ENCODE measurements at places on chromosomes 3 and 15. TPM values are rescaled to one million over a fixed set of nuclear protein-coding genes. Genes with fewer than 3 reads are reported as not detected.

DNA sequence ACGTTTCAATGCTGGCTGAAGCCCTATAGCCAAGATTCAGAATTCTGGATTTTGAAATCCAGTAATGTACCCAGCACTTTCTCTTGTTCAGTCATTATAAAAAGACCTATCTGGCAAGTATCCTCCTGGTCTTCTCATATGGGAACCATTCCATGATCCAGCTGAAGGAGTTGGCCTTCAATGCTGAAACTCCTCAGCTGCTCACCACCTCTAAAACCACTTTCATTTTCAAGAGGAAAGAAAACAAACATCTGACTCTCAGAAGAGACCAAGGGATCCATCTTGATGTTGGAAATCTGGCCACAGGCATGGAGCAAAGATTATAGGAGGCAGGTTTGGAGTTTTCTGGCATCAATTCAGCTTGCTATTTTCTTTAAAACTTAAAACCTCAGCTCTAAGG lies 235.4 kb downstream of the FMN1 start:
- DNase-seq: no peak

- no peak for DNase-seq
These were observed 6.6 kb upstream of the MNS1 start for GRCh38 chr15:56471440-56472069.

Gene PLXNA1
- 80.6 TPM for total RNA-seq

DNA sequence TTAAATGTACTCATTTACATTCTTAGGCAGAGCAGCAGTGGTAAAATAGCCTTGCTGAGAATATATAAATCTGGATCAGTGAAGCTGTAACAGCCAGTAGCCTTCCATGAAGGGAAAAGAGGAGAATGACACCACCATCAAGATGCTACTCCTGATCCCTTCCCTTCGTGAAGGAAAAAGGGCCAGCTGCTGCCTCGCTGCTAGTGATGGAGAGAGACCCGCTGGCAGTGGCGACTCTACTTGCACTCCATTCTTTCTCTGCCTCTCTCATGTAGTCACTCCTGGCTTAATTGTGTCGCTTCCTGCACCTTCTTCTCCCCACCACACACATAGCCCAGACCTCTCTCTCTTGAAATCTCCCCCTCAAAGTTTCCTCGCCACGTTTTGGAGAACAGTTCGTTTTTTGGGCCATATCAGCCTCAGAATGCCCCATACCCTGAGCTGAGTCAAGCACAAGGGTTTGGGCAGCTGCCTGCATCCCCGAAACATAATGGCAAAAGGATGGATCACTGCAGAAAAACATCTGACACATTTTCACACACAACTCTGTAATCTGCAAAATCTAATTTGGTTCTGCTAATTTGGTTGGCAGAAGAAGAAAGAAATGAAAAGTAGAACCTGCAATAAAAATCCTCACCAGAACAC lies 460.3 kb upstream of the IL12A start:
- DNase-seq: no peak

DNA sequence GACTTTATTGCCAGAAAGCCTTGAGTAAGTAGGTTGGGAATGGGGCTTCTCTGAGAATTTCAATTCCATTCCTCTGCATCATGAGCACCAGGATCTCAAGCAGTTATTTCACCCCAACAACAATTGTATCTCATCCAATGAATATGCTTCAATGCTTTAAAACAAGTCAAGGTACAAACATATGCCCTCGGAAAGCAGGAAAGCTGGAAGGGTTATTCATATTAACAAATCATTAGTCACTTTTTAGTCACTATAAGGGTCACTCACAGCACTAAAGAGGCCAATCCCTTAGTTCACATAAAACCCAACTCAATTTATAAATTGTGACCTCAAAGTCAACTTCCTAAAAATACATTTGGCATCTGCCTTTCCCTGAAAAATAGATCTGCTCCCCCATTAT lies 16.2 kb downstream of the MB21D2 start:
- DNase-seq: no peak

DNA sequence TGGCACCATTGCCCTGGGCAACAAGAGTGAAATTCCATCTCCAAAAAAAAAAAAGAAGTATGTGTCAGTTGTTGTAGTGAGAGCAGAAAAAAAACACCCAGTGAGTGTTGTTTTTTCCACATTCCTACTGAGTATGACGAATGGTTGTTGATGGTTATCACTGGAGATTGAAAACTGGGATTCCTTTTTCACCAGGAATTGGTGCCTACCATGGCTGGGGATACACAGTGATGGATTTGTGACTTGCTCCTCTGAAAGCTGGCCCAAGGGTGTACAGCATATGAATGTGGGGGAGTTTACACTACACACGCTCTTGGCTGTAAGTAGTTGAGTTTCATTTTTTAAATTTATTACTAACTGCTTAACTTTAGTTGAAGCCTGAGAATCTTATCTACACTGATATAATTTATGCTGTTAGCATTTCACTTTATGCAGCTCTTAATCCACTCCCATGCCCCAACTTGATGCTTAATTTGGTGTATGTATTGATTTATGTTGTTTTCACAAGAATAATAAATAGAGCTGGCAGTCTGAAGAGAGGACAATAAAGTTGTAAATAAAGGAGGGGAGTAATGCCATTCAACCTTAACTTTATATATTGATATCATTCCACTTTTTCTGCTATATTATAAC lies 56.0 kb upstream of the MME start:
- no peak for DNase-seq

GRCh38 chr3:116423374-116423773 lies 21.9 kb downstream of the LSAMP start:
- DNase-seq: no peak

Gene IL16
- total RNA-seq: 1.0 TPM

DNA sequence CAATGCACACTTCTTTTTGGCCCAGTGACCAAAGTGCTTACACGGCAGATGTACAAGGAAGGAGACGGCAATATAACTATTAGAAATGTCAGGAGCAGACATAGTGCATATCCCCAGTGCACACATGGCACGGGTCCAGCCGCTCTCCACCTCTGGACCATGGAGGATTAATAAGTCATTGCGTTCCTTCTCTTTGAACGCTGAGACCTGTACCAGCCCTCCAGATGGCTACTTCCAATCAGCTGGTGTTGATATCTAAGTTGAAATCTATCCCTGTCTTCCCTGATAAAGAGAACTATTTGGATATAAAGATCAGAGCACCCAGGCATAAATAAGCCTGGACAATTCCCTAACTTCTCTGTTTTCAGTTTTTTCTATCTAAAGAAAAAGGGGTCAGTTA lies 212.5 kb downstream of the CADPS start:
- DNase-seq: no peak

Gene SPRED1
- total RNA-seq: 29.6 TPM

DNA sequence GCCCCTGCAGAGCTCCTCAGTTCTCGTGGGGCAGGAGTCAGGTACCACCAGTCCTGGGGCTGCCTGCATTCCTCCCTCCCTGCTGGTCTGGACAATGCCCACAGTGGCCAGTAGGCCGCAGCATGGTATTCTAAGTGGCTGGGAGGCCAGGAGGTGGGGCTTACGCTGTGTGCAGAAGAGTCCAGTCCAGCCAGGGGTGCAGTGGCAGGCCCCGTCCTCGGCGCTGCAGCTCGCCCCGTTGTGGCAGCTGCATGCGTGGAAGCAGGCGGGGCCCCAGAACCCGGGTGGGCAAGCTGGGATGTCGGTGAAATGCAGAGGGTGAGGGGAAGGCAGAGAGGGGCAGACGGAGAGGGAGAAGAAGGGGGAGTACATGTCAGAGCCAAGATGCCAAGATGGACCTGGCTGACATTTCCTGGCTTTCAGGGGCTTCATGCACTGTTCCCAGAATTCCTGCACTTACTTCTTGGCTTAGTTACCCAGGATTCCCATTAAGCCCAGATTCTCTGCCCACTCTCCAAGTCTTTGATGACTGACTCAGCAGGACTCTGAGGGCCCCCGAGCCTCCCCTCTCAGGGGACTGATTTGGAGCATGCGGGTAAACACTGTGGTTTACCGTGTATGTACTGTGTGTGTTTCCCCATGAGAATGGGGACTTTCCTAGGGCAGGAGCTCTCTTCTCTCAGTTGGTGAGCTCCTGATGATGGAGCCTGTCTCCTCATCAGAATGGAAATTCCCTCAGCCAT lies 47.5 kb downstream of the RAB11A start:
- peak; percentile 13 for DNase-seq

- no peak for DNase-seq
These were observed 38.3 kb downstream of the CCNB2 start for GRCh38 chr15:59143281-59143680.

Gene ACAD11
- 15.4 TPM for total RNA-seq

- no peak for DNase-seq
These were observed 69.1 kb upstream of the SEC13 start for GRCh38 chr3:10389995-10390394.

Gene RFTN1
- total RNA-seq: 0.90 TPM

Gene GNAT1
- not detected for total RNA-seq

- no peak for DNase-seq
These were observed 1336.7 kb downstream of the NSUN3 start for GRCh38 chr3:95399585-95399984.

Gene CFAP100
- total RNA-seq: not detected

DNA sequence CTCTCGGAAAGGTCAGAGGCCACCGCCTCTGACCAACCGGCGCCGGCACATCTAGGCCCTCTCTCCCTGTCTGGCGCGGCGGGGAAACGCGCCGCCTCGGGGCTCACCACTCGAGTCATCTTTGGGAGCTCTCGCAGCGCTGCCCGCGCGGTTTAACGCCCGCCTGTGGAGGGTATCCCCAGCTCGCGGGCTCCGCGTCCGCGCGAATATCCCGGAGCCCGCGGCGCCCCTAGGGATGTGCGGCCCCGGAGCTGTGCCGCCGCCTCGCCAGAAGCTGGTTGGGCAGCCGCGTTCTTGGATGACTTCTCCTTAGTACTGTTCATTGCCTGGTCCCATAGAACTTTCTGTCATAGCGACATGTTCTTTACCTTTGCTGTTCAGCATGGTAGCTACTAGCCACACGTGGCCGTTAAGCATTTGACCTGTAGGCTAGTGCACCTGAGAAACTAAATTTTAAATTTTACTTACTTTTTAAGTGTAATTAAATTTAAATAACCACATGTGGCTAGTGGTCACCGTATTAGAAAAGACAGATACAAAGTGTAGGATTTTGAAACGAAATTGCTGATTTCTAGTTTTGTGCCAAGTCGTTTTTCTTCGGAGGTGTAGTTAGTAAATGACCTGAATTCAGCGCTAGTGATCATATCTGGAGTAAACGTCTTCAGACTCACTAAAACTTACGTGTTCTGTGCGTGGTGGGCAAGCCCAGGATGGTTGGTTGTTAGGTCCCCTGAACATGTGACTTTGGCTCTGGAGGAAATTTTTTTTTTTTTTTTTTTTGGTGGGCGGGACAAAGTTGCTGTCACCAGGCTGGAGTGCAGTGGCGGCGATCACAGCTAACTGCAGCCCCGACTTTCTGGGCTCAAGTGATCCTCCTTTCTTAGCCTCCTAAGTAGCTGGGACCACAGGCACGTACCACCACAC lies 835 bp downstream of the ARIH2 start:
- DNase-seq: peak; percentile 10

Gene SIAH2
- total RNA-seq: 24.0 TPM

- DNase-seq: no peak
These were observed 60.1 kb downstream of the UACA start for GRCh38 chr15:70703096-70703878.

Gene NCKIPSD
- total RNA-seq: 26.8 TPM

Gene P2RY13
- not detected for total RNA-seq
